ENCODE measurements at places on chromosomes 6 and 20.

GRCh38 chr6:168634541-168635328 lies 193.8 kb downstream of the SMOC2 start:
- no peak for DNase-seq

DNA sequence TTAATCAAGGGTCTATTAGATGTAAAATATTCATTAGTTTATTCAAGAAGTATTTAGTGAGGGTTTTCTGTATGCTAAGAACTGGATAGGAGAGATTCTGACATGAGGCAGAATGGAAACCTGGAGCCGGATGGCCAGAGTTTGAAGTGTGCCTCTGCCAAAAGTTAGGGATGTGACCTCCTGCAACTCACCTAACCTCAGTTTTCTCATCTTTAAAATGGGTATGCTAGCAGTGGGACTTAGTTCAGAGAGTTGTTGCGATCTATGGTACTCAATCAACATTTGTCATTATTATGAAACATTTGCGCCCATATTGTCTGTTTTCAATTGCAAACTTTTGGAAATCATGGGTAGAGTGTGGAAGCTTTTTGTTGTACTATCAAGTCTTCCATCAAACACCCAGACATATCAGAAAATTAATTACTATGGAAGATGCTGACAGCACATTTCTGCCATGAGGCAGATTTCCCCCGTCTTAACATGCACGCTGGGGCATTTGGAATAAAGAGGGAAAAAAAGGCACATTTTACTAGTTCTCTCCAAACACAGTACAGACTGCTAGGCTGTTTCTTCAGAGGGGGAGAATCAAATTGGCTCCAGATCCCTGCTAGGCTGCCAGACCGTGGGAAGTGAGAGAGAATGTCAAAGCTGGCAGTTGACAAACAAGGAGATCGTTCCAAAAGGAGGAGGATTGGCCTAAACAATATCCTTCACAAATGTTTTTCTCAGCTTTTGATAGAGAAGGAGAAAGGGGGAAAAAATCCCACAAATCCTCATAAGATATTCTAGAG lies 205.3 kb upstream of the TSHZ2 start:
- no peak for DNase-seq

DNA sequence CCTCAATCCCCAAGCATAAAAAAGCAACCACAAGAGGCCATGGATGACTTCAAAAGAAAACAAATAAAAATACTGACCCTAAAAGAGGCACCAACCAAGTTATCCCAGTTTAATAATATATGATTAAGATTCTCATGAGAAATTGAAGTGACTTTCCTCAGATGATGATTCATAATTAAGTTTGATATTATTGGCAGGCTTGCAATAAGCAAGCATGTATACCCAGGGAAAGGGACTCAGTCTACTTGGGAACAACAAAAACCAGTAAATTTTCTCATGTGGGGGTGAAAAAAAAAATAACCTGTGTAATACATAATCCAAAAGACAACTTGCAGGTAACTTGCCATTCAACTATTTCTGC lies 19.6 kb downstream of the JAG1 start:
- DNase-seq = no peak

GRCh38 chr6:48311301-48311700 lies 200.3 kb upstream of the PTCHD4 start:
- no peak for DNase-seq

GRCh38 chr20:32019563-32020463 lies 9.6 kb downstream of the CCM2L start:
- no peak for DNase-seq
